ENCODE measurements at places on chromosomes 1 and 21. TPM values are rescaled to one million over a fixed set of nuclear protein-coding genes. Genes with fewer than 3 reads are reported as not detected.

DNA sequence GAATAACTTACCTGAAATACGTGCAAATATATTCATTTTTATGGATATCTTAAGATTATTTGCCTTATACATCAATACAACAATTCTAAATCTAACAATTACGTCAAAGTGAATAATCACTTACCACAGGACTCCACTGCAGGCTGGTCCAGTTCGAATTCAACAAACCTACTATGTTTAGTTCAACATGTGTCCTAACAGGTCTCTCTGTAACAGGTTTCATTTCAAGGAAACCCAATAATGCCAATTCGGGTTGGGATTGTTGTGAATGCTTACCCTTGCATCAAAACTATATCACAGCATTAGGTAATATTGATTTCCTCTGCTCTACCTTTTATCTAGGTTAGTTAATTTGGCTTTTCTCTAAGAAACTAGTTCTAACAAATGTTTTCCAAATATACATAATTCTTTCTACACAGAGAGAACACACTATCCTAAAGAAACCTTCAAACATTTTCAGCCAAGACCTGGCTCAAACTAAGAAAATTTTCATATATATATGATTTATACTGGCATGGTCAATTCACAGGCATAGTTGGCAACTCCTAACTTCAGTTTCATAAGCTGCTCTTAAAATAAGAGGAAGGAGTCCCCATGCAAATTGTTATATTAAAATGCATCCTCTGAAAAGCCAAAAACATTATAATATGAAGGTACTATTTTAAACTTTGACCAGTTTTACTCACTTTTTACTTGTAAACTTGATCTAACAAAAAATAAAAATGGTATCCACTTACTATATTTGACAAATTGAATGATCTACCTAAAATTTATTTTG, 4.5 kb downstream of the IVNS1ABP start:
- H3K4me3 ChIP-seq = no peak overlapping the region
- H3K27ac ChIP-seq = no peak overlapping the region
- H3K4me1 ChIP-seq = peaks cover 14% of the 10 kb centered on the region
- H3K27me3 ChIP-seq = no peaks in the 10 kb centered on the region
- DNase-seq = no peak

GRCh38 chr1:81160696-81161095, 640.0 kb upstream of the ADGRL2 start:
- no peaks in the 10 kb centered on the region for H3K36me3 ChIP-seq
- no peak overlapping the region for H3K4me3 ChIP-seq
- no peaks in the 10 kb centered on the region for H3K4me1 ChIP-seq
- H3K27me3 ChIP-seq = no peaks in the 10 kb centered on the region

GRCh38 chr21:32886339-32886738, 114.8 kb upstream of the PAXBP1 start:
- H3K27me3 ChIP-seq = peaks cover 57% of the 10 kb centered on the region
- no peak overlapping the region for H3K4me3 ChIP-seq
- H3K4me1 ChIP-seq = no peaks in the 10 kb centered on the region
- no peak for DNase-seq

DNA sequence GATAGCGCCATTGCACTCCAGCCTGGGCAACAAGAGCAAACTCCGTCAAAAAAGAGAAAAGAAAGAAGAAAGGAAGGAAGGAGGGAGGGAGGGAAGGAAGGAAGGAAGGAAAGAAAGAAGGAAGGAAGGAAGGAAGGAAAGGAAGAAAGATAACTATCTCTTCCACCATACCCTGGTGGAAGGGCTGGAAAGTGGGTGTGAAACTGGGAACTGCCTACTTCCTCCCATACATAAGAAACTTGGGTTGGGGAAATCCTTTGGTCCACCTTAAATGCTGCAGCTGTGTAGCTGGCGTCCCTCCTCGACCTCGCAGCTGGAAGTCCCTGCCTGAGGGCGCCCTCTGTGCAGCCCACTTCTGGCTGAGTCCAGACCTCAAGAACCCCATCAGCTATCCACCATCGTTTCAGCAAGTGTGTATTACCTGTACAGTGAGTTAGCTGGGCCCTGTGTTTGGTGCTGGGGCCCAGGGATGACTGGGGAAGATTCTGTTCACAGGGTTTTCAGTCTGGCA, 4.6 kb upstream of the FAM167B start:
- peaks cover 34% of the 10 kb centered on the region for H3K4me1 ChIP-seq
- no peaks in the 10 kb centered on the region for H3K27me3 ChIP-seq
- DNase-seq = no peak

REN gene
- 0.47 TPM for total RNA-seq

PGLYRP4 gene
- not detected for total RNA-seq

All from HCT116 (cell line).